ENCODE measurements at places on chromosomes 5 and 9.

DNA sequence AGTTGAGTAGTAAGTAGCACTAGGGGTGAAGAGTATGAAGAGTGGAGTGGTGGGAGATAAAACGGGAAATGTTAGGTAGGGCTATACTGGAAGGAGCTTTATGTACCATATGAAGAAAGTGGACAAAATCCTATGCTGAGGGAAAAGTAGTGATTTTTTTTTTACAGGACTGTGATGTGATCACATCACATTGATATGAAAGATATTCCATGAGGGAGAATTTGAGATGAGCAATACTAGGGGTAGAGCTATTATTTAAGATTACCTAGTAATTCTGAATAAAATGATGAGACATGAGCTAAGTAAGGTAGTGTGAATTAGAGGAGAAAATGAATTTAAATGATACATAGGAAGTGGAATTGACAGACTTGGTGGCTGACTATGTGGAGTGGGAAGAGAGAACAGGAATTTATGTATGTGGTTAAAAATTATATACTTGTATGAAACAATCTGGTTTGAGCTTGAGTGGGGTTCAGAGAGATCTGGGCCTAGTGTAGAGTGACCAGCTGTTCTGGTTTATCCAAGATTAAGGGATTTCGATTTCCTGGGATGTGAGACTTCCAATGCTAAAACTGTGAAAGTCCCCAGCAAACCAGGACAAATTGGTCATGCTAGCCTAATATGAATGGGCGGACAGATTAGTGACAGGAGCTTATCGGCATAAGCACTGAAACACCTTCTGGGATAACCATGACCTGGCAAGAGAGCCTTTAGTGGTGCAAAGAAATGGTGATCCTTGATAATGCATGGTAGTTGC, 29.3 kb upstream of the STOM start:
- DNase-seq: no peak

- no peak for DNase-seq
Observed at GRCh38 chr9:114551750-114552685, 35.6 kb upstream of the ATP6V1G1 start.

DNA sequence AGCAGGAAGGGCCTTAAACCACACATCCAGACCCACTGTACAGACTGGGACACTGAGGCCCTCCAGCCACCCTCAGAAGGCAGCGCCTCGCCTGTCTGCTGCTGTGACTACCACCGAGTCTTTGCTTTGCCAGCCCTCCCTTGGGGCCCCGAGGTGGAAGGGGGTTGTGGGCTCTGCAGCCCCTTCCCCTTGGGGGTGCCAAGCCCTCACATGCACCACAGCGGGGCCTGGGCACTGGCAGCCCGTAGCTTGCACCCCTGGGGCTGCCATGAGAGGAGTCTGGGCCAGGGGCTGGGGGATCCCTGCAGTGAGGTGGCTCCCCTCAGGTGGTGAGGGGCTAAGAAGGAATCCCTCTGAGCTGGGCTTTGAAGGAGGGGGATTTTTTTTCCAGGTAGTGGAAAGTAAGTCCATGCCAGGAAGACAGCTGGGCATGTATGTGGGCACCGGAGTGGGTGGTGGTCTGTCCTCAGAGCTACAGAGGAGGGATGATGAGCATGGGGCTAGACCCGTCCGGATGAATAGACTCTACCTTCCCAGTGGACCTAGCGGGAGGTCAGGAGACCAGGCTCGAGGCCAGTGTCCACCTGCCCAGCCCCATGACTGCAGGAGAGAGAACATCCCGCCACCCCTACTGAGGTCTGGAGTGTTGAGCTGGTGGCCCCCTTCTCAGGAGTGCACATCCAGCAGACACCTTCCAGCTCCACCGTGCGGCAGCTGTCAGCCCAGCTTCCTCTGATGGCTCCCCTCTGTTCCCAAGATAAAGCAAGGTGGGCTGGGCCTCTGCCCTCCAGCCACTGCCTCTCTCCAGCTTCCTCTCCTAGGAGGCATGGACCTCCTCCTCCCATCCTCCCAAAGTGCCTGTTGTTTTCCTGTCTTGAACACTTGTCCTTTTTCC, 15.9 kb downstream of the FLT4 start:
- DNase-seq: no peak

GRCh38 chr5:171596391-171596878, 177.0 kb downstream of the FGF18 start:
- DNase-seq: no peak

DNA sequence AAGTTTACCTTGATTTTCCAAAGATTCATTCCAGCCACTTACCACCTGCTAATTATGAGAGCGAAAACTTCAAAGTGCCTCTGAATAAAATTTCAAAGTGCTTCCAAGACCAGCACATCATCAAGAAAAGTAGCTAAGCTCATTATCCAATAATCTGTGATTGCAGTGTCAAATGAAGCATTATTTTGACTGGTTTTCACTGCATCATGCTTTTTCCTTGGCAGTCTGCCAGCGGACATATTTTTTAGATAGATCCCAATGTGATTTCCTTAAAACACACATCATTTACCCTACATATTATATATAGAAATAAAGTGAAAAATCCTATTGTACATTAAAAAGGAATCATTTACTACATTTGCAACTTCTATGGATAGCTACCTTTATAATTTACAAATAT, 508.6 kb upstream of the FAM174A start:
- DNase-seq: no peak

DNA sequence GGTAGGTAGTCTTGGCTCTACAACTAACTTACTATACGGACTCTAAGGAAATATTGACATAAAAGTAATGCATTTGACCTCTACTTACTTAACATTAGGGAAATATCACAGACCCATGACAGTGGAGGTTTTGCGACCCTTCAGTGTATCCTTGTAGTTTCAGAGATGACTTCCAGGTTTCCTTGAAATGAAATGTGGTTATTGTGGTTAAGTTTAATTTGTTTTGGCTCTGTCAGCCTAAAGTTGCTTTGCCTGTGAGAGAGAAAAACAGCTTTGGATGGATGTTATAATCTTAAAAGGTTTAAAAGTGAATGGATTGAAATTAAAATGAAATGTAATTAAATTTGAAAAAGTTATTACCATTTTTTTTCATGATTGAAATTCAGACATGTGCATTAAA, 42.9 kb downstream of the LRRTM2 start:
- DNase-seq: no peak

DNA sequence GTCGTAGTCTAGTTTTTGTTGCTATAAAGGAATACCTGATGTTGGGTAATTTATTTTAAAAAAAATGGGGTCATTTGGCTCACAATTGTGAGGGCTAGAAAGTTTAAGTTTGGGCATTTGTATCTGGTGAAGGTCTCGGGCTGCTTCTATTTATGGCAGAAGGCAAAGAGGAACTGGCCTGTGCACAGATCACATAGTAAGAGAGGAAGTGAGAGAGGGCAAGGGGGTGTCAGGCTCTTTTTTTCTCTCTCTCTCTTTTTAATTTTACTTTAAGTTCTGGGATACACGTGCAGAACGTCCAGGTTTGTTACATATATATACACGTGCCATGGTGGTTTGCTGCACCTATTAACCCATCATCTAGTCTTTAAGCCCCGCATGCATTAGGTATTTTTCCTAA, 453.3 kb downstream of the DIRAS2 start:
- no peak for DNase-seq

DNA sequence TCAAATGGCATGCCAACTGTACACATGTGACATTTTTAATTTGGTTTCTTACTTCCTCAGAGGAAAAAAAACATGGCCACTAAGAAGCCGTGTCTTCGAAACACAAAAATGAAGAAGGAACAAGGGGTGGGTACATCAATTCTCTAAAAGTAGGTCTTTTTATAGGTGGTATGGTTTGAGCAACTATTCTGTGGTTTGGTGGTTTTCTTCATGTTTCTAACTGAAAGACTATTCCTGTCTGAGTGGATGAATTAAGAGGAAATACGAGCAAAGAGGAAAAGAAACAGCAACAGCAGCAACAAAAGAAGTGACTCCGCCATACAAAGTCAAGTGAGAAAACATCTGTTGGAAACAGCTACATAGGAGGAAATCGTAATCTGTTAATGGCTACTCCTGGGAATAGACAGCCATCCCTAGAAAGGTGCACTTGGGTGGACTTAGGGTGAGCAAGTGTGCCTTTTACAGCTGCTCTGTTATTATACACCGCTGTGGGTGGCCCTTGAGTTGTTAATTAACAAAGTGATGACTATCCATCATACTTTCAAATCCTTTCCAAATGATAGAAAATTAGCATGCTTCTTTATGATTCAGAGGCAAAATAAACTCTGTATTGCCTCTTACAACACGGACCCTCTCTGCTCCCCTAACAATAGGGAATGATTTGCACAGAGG, 575.8 kb downstream of the TLE1 start:
- no peak for DNase-seq

GRCh38 chr5:128708841-128709240, 170.8 kb upstream of the FBN2 start:
- no peak for DNase-seq

DNA sequence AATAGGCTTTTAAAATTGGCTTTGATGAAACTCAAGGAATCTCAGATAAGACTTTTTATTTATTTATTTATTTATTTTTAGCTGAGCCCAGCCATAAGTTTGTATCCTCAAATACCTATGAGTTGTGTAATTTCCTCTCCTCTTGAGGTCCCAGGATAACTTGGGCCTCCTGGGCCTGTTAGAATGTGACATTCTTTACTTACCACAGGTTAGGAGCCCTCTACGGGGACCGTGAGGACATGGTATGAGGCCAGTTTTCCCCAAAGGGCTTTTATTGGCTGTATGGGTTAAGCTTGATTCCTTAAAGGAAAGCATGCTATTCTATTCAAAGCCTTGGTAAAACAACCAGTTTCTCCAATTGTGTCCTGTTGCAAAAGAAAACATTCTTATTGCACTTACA, 16.9 kb downstream of the SHISAL2B start:
- DNase-seq: no peak

DNA sequence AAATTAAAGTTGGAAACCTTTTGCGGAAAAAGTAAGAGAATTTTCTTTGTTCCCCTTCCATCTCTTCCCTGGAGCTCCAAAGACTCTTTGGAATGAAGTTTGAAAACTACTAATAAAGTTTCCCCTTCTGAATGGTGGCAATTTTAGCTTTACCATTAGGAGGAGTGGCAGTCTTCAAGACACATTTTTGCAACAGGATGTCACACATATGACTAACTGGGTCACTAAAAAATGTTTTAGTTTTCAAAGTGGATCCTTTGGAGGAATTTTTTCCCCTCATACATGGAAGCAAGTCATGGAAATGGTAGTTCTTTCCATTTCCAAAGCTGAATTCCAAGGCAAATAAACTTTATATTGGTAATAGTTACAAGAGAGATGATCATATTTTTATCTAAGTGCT, 15.6 kb downstream of the FBXO4 start:
- DNase-seq: no peak

GRCh38 chr5:122770477-122770876, 4.4 kb upstream of the SNX2 start:
- no peak for DNase-seq

- no peak for DNase-seq
Observed at GRCh38 chr5:366541-367357, 45.2 kb downstream of the AHRR start.

GRCh38 chr5:66246608-66247007, 102.5 kb downstream of the SREK1 start:
- DNase-seq: peak; percentile 22

DNA sequence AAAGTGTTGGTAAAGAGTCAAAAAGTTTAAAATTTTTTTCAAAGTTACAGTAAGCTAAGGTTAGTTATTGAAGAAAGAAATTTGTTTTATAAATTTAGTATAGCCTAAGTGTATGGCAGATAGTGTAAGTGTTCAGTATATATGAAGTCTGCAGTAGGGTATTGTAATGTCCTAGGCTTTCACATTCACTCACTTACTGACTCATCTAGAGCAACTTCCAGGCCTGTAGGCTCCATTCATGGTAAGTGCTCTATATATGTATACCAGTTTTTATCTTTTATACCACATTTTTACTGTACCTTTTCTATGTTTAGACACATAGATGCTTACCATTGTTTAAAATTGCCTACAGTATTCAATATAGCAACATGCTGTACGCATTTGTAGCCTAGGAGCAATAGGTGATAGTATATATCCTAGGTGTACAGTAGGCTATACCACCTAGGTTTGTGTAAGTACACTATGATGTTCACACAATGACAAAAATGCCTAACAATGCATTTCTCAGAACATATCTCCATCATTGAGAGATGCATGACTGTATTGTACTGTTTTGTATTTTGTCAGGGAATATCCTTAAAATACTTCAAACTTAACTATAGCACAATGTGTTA, 38.5 kb downstream of the CYSTM1 start:
- no peak for DNase-seq

DNA sequence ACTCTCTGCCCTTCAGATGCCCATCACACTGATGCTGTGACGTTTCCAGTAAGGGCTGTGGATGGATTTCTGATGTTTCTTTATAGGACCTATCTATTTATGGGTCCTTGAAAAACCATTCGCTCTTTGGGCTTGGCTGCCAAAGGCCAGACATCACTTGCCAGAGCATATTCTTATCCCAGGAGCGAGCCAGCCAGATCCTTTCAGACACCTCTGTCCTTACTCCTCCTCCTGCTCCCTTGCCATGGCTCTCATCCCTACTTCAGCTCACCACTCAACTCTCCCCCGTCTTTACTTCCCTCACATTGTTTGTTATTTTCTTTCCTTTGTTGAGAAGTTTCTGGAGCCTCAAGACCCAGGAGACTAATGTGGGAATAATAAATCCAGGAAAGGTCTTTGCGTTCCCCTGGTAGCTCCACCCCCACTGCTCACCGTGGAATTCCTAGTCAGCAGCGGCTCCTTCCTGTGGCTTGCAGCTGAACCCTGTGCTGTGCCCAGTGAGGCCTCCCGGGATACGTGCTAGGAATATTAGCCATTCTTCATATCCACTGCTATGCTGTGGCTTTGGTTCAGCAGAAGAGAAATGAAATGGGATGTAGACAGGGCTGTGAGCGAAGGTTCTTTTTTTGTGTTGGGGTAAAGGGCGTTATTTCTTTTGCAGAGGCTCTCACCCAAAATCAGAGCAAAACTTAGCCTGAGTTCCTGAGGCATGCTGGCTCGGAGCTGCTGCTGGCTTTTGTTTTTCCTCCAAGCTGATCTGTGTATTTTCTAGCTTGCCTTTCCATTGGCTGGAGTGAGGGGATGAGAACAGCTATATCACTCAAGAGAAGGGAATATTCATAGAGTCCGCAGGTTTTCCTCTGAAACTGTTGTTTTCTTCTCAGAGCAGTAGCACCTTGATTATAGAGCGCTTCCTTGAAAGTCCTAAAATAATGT, 171.1 kb downstream of the SAXO1 start:
- no peak for DNase-seq

DNA sequence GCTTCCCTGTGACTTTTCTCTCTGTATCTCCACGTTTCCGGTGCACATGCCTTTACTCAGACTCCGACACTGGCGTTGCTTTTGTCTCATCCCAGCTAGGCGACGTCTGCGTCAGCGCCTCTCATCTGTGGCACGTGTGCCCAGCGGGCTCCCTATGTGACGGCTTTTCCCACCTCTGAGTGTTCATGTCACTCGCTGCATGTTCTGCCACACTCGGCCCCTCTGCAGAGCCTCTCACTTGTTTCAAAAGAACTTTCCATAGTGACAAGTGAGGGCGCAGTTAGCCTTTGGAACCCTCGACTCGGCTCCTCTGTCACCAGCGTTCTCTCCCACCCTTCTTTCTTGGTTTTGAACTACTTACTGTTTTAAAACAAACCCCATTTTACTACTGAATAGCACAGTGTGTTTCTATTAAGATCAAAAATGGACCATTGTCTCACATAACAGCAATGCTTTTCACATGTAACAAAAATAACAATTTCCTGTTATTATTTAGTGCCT, 113.4 kb upstream of the CACNA1B start:
- DNase-seq: no peak

GRCh38 chr9:93138171-93138764, 4.2 kb upstream of the NINJ1 start:
- DNase-seq: no peak

GRCh38 chr9:6007770-6008168, 7.7 kb downstream of the RANBP6 start:
- no peak for DNase-seq

Measured in GOT3 (cell line).